ENCODE measurements at places on chromosomes 13 and 19.

- peaks cover 43% of the 10 kb centered on the region for H3K4me1 ChIP-seq
- peak; percentile 82 for DNase-seq
- peaks cover 20% of the 10 kb centered on the region for H3K36me3 ChIP-seq
- no peaks in the 10 kb centered on the region for H3K27me3 ChIP-seq
- peak overlapping the region; percentile 96 for H3K4me3 ChIP-seq
Measured at GRCh38 chr19:12792051-12792852, 966 bp downstream of the JUNB start.

DNA sequence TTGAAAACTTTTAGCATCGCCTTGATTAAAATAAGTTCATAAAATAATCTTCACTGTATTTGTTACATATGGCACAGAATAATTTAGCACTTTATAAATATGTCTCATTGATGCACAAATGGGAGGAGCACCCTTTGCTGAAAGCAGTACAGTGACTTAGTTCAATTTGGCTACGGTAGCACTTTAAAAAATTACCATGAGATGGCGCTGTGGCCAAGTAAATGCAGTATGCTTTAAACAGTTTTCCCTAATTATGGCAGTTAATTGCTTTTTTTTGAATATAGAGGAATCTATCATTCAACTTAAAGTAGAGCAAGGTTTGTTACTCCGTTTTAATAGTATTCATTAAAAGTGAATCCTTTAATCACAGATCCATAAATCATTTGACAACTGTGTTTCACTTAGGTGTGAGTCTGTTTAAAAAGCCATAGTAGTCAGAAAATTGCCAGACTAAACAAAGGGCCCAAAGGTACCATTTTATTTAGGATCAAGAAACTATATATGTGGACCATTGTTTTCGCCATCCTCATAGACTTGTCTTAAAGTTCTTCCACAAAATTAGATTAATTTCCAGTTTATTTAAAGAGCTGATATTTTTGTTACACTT, 34.7 kb upstream of the ESD start:
- H3K36me3 ChIP-seq = no peaks in the 10 kb centered on the region
- DNase-seq = peak; percentile 10
- no peaks in the 10 kb centered on the region for H3K27me3 ChIP-seq
- no peak overlapping the region for H3K27ac ChIP-seq

- peak overlapping the region; percentile 100 for H3K27ac ChIP-seq
- peak overlapping the region; percentile 98 for H3K4me3 ChIP-seq
- H3K4me1 ChIP-seq = peaks cover 41% of the 10 kb centered on the region
- H3K36me3 ChIP-seq = peaks cover 43% of the 10 kb centered on the region
- no peak for DNase-seq
Measured at GRCh38 chr19:35901055-35901644, 810 bp upstream of the NFKBID start.

GRCh38 chr19:39845172-39845571, 1.0 kb downstream of the FBL start:
- DNase-seq = no peak
- H3K36me3 ChIP-seq = peaks cover 30% of the 10 kb centered on the region
- H3K27ac ChIP-seq = peak overlapping the region; percentile 98
- H3K4me1 ChIP-seq = peaks cover 46% of the 10 kb centered on the region

DNA sequence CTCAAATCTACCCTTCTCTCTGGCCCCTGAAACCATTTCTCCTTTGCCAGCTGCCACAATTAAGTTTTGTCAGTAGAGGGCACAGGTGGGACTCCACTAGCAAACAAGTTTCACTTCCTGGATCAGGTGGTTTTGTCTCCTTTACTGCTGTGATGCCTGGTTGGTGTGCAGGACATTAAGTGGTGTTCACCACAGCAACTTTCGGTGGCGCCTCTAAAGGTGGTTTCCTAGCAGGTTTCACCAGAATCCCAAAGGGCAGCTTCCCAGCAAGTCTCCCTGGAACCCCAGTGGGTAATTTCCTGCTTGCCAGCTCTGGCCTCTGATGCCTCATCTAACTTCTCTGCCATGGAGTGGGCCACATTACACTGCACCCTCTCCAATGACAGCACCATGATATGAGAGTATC, 16.6 kb downstream of the MED4 start:
- H3K27ac ChIP-seq = peak overlapping the region; percentile 56
- H3K27me3 ChIP-seq = no peaks in the 10 kb centered on the region
- no peak overlapping the region for H3K4me3 ChIP-seq
- DNase-seq = peak; percentile 65
- peaks cover 70% of the 10 kb centered on the region for H3K36me3 ChIP-seq
- peaks cover 6% of the 10 kb centered on the region for H3K4me1 ChIP-seq

DNA sequence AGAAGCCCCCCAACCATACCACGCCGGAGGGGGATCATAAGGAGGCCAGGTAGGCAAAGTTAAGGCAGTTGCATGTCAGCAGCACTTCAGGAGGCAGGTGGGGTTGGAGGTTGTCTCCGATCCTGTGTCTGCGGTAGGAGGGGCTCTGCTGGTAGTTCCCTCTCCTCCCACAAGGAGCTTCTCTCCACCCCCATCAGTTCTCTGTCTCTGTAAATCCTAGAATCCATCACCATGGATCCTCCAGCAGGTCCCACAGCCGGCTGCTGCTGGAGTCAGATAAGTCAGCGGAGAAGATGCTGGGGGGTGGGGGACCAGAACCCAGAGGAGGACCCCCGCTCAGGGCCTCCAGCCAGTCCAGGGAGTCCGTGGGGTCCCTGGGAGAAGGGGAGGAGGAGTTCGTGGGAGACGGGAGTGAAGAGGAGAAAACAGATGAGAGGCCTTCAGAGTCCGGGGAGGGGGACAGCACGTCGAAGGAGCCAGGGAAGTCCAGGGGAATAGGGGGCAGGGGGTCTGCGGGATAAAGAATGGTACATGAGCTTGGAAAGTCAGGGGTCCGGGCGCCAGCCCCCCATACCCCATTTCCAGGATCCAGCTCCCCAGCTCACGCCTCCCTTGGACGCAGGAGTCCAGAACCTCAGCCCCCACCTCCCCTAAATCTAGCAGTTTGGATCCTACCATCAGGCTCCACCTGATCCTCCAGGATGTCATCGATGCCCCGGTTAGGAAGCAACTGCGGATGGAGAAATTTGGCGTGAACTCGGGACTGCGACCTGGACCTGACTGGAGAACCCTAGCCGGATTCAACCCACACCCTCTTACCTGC, 6.3 kb downstream of the MAMSTR start:
- H3K4me1 ChIP-seq = peaks cover 10% of the 10 kb centered on the region
- DNase-seq = no peak
- peak overlapping the region; percentile 88 for H3K4me3 ChIP-seq
- H3K27me3 ChIP-seq = no peaks in the 10 kb centered on the region

DNA sequence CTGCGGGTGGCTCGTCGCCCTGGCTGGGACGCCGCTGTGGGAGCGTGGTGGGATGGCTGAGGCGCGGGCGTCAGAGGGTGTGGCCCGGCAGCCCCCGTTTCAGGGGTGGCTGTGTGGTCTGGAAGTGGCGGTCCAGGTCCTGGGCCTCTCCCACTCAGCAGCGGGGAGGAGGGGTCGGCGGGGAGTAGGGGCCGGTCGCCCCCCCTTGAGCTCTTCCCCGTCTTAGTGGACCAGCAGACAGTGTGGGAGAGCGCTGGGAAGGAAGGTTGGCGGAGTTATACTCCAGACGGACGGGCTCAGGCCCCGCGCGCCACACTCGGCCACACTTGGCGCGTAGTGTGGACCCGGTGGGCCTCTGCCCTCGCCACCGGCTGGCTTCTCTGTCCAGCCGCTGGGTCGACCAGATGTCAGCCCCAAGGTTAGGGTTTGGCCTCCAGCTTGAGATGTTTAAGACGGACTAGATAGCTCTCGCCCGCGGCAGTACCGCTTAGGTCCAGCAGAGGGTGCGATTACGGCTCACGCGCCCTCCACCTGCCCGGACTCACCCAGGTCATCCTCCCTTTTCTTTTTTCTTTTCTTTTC, 21.7 kb upstream of the ZNF429 start:
- no peaks in the 10 kb centered on the region for H3K27me3 ChIP-seq
- H3K27ac ChIP-seq = no peak overlapping the region
- DNase-seq = peak; percentile 59
- peak overlapping the region; percentile 50 for H3K4me3 ChIP-seq

- no peaks in the 10 kb centered on the region for H3K4me1 ChIP-seq
- DNase-seq = no peak
- no peaks in the 10 kb centered on the region for H3K36me3 ChIP-seq
- H3K4me3 ChIP-seq = no peak overlapping the region
- peaks cover 12% of the 10 kb centered on the region for H3K27me3 ChIP-seq
- H3K27ac ChIP-seq = no peak overlapping the region
Measured at GRCh38 chr13:74202129-74202813, 68.1 kb upstream of the KLF12 start.

- no peak overlapping the region for H3K4me3 ChIP-seq
- no peak overlapping the region for H3K27ac ChIP-seq
- peaks cover 3% of the 10 kb centered on the region for H3K27me3 ChIP-seq
- no peaks in the 10 kb centered on the region for H3K36me3 ChIP-seq
- DNase-seq = no peak
Measured at GRCh38 chr19:41604831-41605230, 22.0 kb downstream of the CEACAM4 start.

GRCh38 chr13:47241446-47241845, 344.6 kb upstream of the HTR2A start:
- H3K4me1 ChIP-seq = no peaks in the 10 kb centered on the region
- peaks cover 11% of the 10 kb centered on the region for H3K27me3 ChIP-seq

DNA sequence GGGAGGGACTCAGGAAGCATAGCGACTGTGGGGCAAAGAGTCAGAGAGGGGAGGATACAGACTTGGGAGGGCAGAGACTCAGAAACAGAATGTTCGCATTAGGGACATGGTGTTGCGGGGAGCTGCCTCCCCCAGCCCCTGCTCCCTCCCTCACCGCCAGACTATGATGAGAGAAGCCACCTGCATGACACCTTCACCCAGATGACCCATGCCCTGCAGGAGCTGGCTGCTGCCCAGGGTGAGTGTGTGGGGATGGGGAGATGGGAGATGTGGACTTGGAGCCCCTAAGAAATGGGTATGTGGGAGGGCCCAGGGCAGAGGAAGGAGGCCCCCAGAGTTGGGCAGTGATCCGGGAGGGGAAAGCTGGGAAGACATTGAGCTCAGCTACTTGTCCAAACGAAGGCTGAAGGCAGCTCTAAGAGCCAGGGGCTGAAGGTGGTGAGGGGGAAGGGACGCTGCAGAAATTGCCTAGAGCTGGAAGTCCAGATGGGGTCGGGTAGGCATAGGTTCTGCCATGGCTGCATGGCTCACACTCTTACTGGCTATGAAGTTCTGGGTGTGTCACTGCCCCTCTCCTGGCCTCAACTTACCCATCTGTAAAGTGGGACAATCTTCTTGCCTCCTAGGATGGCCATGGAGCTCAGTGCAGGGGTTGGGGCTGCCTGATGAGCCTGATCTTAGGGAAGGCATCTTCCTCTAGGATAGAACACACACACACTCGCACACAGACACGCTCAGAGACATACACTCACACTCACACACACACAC, 1.4 kb downstream of the SPACA6 start:
- H3K4me1 ChIP-seq = peaks cover 9% of the 10 kb centered on the region
- H3K4me3 ChIP-seq = no peak overlapping the region
- H3K36me3 ChIP-seq = no peaks in the 10 kb centered on the region

GRCh38 chr19:41408256-41408655, 10.6 kb downstream of the BCKDHA start:
- H3K27ac ChIP-seq = no peak overlapping the region
- H3K36me3 ChIP-seq = peaks cover 11% of the 10 kb centered on the region
- DNase-seq = no peak
- no peak overlapping the region for H3K4me3 ChIP-seq
- no peaks in the 10 kb centered on the region for H3K27me3 ChIP-seq
- H3K4me1 ChIP-seq = peaks cover 18% of the 10 kb centered on the region

DNA sequence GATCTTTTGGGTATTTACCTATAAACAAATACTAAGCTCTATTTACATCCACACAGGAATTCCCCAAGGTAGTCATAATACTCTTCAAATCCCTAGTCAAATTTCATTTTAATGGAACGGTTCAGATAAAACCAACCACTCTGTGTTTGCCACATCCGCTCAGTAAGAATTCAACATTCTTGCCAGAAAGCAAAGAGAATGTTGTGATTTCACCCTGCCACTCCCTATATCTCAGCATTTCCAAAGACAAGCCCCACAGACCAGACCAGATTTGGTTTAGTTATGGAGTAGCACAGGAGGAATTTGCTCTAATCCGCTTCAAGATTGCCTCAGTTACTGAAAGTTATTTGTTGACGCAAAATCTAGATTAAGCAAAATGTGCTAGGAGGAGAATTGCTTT, 105.6 kb upstream of the SERP2 start:
- peaks cover 8% of the 10 kb centered on the region for H3K27me3 ChIP-seq
- no peak overlapping the region for H3K4me3 ChIP-seq
- H3K4me1 ChIP-seq = peaks cover 9% of the 10 kb centered on the region
- DNase-seq = no peak
- H3K36me3 ChIP-seq = no peaks in the 10 kb centered on the region

DNA sequence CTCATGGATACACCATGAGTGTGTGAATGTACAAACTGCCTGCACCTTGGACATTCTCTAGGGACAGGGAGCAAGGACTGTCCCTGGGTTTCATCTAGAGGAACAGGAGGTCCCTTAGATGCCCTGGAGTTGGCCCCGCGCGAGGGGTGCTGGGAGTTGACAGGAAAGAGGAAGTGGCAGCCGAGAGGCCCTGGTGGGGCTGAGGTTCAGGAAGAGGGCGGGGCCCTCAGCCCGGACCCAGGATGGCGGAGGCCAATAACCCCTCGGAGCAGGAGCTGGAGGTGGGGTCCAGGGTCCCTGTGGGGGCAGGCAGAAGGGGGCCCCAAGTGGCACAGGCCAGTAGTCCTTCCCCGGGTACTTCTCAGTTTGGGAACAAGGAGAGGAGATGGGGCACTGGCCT, 6.9 kb downstream of the PKN1 start:
- H3K27me3 ChIP-seq = no peaks in the 10 kb centered on the region
- H3K4me3 ChIP-seq = peak overlapping the region; percentile 99
- DNase-seq = peak; percentile 75

GRCh38 chr19:57905258-57905657, 11.1 kb downstream of the ZNF417 start:
- peaks cover 11% of the 10 kb centered on the region for H3K4me1 ChIP-seq
- peaks cover 16% of the 10 kb centered on the region for H3K36me3 ChIP-seq
- no peak overlapping the region for H3K4me3 ChIP-seq

DNA sequence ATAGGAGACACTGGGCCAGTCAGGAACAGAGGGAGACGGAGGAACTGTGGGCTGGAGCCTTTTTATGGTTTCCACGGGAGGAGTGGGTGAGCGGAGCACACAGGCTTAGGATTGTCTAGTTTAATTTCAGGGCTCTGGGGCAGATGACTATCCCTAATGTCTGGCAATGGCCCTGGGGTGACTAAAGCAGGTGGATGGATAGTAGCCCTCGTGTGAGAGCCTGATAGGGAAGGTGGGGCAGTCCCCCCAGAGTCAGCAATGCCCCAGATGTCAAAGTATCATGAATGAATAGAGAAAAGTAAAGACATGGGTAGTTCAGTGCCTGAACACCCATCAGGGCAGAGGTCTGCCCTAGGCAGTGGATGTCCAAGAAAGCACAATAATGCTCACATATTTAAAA, 94.2 kb downstream of the ZDHHC20 start:
- DNase-seq = no peak
- H3K4me3 ChIP-seq = no peak overlapping the region
- H3K27me3 ChIP-seq = no peaks in the 10 kb centered on the region
- no peak overlapping the region for H3K27ac ChIP-seq
